LHCN-M2 (cell line): ENCODE measurements at places on chromosomes 4 and X.
A peak's percentile ranks its signal among the peaks of the same experiment; 100 is the strongest.

DNA sequence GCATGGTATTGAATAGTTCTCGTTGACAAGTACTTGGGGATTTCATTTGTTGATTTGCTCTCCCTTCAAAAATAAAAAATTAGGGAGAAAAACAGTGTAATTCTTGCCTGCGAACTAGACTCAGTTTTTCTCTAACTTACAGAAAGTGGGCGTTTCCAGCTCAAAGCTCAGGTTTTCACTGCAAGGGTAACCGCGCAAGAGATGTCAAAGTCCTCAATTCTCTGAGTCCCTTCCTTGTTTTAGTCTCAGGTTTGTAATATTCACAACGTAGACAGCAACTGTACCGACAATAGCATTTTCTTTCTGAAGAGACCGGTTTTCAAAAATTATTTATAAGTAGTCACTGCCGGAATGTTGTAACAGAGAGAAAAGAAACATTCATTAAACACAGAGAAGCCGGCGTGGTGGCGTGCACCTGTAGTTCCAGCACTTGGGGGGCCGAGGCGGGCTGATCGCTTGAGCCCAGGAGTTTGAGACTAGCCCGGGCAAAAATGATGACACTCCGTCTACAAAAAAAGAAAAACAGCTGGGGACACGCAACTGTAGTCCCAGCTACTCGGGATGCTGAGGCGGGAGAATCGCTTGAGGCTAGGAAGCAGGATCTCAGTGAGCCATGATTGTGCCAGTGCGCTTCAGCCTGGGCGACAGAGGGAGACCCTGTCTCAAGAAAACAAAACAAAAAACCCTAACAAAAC is 774 bp downstream of the ZCCHC4 start:
- peak; percentile 13 for DNase-seq

DNA sequence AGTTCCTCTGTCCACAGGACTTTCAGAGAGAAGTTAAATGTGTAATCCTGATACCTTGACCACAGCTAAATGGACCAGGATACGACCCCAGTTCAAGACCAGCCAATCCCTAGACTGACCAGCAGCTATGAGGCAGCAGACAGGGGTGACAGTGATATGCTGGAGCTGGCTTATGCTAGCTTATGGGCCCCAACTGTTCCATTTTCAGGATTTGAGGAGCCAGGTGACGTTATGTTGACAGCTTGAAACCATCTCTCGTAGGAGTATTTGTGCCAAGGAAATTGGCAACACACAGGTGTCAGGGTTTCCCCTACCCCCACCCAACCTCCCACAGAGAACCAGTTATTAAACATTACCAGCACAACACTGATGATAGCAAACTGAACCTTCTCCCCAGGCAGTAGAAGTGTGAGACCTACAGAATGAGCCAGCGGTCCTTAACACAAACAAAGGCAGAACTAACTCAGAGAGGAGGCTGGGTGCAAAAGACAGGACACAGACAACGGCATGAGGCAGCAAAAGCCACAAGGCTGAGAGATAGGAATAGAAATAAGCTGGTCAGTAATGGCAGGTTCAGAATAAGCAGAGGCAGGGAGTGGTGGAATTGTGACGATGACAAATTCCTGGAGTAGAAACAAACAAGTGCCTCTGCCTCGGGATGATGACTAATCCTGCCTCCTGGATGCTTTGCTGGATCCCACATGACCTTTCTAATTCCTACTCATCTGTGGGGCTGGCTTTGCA is 85.6 kb upstream of the CPEB2 start:
- peak; percentile 80 for DNase-seq

GRCh38 chr4:169557061-169557636 is 55.2 kb downstream of the NEK1 start:
- no peak for DNase-seq

DNA sequence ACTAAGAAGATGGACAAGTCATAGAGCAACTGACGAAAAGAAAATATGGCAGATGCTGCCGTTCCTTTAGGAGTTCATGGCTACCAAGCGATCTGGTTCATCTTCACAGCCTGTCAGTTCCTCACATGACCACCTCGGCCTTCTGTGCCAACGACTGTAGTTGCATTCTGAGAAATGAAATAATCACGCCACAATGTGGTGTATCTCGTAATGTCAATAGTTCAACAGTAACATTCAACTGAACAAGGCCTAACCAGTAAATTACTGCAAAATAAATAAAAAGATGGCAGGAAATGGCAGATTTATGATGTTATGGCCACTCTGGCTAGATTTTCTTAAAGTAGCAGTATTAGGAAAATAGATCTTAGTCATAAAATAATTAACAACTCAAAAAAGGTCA is 4.4 kb downstream of the GPRIN3 start:
- DNase-seq: no peak

DNA sequence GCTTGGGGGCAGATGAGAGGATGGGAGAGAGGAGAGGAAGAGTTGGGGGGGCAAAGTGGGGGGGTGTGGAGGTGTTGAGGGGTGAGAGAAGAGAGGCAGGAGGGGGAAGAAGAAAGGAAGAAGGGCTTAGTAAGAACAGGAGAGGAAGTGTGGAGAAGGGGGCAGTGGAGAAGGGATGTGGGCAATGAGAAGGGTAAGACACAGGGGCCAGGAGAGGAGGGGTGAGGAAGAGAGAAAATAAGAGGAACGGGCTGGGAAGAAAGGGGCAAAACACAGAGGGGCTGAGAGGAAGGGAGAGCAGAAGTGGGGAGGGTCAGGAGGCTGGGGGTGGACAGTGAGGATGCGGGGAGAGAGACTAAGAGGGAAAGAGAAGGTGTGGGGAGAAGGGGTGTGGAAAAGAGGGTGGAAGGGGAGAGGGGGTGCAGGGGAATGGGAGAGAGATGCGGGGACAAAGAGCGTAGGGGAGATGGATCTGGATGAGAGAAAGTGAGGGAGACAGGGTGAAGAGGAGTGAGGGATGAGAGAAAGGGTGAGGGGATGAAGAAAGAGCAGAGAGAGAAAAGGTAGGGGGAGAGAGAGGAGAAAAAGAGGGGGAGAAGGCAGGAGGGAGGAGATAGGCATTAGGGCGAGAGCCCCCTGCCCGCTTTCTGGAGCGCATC is 12.9 kb downstream of the SH3KBP1 start:
- no peak for DNase-seq
